ENCODE measurements at places on chromosomes 11 and 22.

- DNase-seq, result no peak
These were observed 4.3 kb downstream of the POLR3H start for GRCh38 chr22:41540006-41540315.

GRCh38 chr22:48104102-48104738 is 1341.8 kb downstream of the TBC1D22A start:
- no peak for DNase-seq

GRCh38 chr11:3994030-3994640 is 100.5 kb upstream of the RRM1 start:
- no peak for DNase-seq

- DNase-seq, result peak; percentile 80
These were observed 13.1 kb upstream of the RPS19BP1 start for GRCh38 chr22:39545386-39546365.

GRCh38 chr22:28410050-28410816 is 269.4 kb downstream of the TTC28 start:
- peak; percentile 31 for DNase-seq

DNA sequence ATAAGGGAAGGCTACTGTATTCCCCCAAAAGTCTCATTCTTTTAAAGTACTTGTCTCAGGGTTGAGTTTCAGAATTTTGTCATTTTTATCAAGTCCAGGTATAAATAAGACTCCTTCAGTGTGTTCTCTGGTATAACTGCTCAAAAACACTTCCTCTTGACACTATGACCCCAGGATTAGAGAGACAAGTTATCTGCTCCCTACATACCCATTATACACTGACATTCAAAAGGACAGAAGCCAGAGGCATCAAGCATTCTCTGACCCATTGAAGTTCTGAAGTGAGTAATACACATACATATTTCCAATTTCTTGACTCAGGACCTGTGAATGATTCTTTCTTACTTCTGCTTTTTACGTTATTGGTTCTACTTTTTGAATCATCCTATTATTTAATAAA is 447.8 kb upstream of the CNTN5 start:
- no peak for DNase-seq

GRCh38 chr11:10064828-10065227 is 229.2 kb downstream of the SBF2 start:
- no peak for DNase-seq

- no peak for DNase-seq
These were observed 7.2 kb downstream of the ZC3H7B start for GRCh38 chr22:41308544-41308947.

DNA sequence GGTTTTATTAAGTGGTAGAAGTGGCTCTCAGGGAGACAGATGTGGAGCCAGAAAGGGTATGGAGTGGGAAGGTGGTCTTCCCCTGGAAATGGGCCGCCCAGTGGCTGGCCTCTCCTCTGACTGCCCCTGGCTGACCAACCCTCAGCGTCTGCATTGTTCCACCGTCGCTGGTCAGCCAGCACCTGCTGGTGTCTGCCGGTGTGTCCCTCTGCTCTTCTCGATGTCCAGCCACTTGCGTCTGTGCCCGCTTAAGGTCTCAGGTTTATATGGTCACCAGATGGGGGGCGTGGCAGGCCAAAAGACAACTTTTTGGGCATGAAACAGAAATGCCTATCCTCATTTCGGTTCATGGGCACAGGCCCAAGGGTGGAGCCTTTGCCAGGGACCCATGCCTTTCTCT is 1221.5 kb downstream of the JRKL start:
- no peak for DNase-seq

GRCh38 chr11:65172600-65172999 is 2.6 kb downstream of the SPDYC start:
- DNase-seq, result no peak

- no peak for DNase-seq
These were observed 12.7 kb upstream of the CNTF start for GRCh38 chr11:58609723-58610122.

DNA sequence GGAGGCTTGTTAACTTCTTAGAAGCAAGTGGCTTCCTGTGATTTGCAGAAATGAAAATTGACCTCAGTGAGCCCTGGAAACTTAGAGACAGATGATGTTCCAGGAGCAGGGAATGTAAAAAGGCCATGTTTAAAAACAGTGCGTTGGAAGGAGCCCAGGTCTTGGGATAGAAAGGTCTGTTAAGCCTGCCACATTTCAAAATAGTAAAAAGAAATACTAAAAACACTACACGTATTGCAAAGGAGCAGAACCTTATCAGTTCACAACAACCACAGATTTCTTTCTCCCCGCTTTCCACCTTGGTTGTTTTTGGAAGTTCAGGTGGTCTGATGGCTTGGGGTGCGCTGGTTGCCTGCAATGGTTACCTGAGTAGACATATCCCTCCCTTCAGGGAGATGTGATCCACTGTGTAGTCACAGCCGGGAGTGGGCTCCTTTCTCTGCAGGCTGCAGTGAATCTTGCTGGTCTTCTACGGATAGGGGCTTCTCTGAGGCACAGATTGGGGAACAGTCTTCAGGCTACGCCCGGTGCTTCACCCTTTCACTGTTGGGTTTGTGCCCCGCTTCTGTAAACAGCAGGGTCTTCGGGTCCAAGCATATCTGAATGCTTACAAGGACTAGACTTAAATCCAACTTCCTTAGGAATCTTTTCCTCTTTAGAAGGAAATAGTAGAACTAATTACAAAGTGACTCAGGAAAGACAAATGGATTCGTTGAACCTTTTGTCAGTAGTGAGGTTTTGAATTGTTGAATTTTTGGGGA is 1.9 kb downstream of the TEAD1 start:
- no peak for DNase-seq

GRCh38 chr22:46639843-46640242 is 19.7 kb downstream of the GRAMD4 start:
- DNase-seq, result no peak

GRCh38 chr11:67292671-67293070 is 3.6 kb downstream of the ANKRD13D start:
- DNase-seq, result no peak

DNA sequence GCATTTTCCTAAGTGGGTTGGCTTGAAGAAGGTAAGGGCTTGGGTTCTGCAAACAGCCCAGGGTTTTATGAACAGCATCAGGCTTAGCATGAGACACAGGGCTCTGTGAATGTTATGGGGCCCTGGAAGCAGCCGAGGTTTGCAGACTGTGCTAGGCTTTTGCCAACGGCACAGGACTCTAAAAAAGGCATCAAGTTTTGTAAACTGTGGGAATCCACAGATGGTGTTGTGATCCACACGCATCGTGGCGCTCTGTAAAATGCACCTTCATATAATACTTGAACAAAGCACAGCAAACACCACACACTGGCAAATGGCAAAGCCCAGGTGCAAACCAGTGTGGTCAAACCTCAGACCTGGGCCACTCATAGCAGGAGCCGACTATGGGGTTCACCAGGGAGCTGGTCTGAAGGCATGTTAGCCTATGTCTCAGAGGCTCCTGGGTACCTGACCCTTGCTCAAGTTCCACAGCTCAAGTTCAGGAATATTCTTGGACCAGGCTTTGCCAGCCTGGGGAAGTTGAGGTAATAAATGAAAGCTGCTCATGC is 2.4 kb upstream of the SLCO2B1 start:
- no peak for DNase-seq

- DNase-seq, result peak; percentile 89
These were observed 2.1 kb downstream of the FAM111A start for GRCh38 chr11:59144579-59145345.

GRCh38 chr22:46815132-46815531 is 52.7 kb downstream of the TBC1D22A start:
- no peak for DNase-seq

DNA sequence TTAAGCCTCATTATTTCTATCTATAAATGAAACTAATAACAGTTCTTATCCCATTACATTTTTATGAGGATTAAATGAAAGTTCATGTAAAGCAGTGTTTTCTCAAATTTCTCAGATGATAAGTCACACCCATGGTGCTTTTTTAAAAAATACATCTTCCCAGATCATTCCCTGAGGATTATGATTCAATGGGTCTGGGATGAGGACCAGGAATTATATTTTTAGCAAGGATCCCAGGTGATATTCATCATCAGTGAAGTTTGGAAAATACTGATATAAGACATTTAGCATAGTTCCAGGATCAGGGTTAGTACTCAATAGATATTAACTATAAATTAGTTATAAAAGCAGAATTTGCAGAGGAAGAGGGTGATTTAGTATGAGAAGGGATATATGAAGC is 89.1 kb downstream of the BBOX1 start:
- DNase-seq, result no peak

DNA sequence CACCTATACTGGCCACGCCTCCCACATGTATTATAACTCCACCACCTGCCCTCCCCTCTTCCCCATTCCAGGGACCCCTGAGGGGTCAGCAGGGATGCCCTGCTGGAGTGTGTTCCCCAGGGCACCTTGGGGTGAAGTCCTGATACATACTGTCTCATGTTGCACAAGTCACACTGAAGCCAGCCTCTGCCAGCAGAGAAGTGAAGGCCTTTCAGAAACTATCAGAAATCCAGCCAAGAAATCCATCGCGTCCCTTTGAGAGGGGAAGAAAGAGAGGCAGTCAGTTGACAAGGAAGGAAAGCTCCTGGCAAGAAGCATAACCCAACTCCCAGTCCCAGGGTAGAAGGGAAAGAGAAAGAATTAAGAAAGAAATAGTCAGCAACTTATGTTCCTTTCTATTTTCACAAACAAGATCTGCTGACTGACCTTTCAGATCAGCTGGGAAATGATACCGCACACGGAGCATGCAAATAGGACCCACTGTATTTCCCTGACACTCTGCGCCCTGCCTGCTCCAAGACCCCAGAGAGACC is 45.2 kb downstream of the SC5D start:
- DNase-seq, result no peak

- no peak for DNase-seq
These were observed 2.2 kb upstream of the MAJIN start for GRCh38 chr11:64974124-64974523.

DNA sequence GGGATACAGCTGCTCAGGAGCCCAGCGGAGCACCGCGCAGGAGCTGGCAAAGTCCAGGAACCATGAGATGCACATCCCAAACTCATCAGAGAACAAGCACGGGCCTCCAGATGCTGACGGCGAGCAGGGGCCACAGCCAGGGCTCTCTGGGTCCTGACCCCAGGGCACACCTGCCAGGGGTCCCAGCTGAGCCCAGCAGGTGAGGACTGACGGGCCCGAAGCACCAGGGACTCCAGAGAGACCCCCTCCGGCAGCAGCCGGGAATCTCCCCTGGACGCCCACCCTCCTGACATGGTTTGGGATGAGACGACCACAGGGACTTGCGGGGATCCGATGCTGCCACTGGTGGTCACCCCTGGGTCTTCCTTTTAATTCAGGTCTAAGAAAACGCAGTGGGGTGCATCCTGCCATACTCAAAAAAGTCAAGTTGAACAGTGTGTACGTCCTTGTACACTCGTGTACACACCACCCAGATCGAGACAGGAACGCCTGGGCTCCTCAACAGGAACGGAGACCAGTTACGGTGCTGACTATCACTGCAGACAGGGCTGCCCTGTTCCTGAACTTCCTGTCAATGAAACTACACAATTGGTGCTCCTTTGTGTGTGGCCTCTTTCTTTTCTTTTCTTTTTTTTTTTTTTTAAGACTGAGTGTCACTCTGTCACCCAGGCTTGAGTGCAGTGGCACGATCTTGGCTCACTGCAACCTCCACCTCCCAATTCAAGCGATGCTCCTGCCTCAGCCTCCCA is 21.9 kb downstream of the TTLL8 start:
- DNase-seq, result no peak

DNA sequence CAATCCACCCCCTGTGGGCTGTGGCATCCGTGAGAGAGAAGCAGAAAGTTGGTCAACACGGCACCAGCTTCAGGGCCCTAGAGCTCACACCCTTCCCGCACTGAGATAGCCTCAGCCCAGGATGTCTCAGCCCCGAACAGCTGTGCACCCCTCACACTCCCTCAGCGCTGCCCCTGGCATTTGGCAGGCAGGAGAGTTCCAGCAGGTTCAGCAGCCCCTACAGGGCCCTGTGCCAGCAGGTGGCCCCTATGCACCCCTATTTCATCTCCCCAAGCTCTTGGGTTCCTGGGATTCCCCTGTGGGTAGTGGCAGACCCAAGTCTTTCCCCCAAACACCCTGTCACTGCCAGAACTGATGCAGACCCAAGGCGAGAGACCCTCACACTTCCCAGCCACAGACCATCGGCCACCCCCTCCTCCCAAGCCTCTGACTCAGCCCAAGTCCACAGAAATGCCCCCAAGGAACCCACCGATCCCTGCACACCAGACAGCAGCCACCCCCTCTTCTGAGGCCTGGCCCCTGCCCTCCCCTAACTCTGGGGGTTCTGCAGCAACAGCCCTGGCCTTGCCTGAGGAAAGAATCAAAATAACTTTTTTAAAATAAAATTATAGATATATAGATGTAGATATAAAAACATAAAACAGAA is 183.6 kb downstream of the IGLL1 start:
- no peak for DNase-seq

DNA sequence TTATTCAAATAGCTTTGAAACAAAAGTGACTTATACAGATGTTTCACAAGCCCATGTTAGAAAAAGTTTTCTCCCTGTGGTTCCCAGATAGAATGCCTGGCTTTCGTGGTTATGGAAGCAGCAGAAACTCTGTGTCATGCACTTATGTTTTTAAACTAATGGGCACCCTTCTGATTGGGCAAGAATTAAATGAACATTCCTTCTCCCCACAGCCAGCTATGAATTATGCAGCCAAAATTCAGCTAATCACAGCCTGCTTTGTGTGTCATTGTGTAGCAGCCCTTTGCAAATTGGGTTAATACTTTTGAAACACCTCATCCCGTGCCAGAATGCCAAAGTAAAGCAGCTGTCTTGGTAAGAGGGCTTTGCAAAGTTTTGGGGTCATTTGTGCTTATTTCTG is 46.9 kb downstream of the PANX1 start:
- peak; percentile 64 for DNase-seq

DNA sequence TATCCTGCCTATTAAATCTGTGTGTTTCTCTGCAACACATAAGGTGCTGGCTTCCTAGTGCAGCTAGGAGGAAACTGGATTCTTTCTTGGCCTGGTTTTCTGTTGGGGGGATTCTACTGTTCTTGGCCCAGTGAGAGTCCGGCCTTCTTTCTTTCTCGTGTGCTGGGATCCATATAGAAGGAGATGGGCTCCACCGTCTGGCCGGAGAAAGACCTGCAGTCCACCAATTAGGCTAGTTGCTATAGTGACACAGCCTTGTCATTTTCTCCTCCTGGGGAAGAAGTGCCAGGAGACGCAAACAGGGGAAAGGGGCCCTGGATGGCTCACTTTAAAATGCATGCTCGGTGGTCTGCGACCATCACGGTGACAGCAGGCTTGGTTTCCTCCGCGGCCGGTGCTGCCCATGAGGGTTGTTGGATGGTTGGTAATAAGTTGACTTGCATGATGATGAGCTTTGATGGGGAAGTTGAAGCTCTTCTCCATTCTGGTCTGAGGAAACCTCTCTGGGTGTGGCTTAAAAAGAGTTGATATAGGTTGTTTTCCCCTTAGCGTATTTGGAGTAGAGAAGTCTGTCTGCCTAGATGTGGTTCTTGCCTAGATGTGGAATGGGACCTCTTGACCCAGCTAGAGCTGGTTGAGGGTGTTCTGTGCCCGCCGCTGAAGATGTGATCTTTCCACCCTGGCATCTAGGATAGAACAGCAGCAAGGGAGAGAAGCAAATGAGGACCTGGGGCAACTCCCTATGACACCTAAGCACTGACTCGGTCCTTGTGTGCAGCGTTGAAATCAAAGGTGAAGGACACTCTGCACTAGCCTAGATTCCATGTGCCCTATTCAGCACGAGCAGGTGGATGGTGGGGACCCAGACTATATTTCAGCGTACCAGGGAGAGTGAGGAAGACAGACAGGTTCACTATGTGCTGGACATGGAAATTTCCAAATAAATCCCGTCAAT is 1335.0 kb downstream of the BRD1 start:
- DNase-seq, result peak; percentile 77

All from Daoy (cell line).